Myometrial cell (primary cell): ENCODE measurements at places on chromosomes 7 and 10. TPM values are rescaled to one million over a fixed set of nuclear protein-coding genes. Genes with fewer than 3 reads are reported as not detected.

The HOXA7 gene
- total RNA-seq = 2.6 and 4.8 TPM in 2 replicates

The CCDC136 gene
- total RNA-seq = 3.7 and 6.6 TPM in 2 replicates

The FZD8 gene
- 1.8 and 2.0 TPM in 2 replicates for total RNA-seq

The ITPRID1 gene
- not detected in 2 replicates for total RNA-seq

The ANTXRL gene
- not detected in 2 replicates for total RNA-seq

The GAD2 gene
- not detected in 2 replicates for total RNA-seq

The EMX2 gene
- total RNA-seq = 3.2 and 4.6 TPM in 2 replicates

The SPOCK2 gene
- total RNA-seq = under 0.01 TPM in 1 of 2 replicates, not detected in the other

The PAOX gene
- total RNA-seq = 8.6 and 12.9 TPM in 2 replicates

The CHST15 gene
- 11.5 and 12.7 TPM in 2 replicates for total RNA-seq

The TRIM50 gene
- total RNA-seq = not detected in 2 replicates

The MYH16 gene
- total RNA-seq = not detected in 2 replicates

The CDH23 gene
- total RNA-seq = not detected in 2 replicates

The INMT gene
- total RNA-seq = 4.9 and 6.6 TPM in 2 replicates

The GLCCI1 gene
- total RNA-seq = 1.8 and 2.3 TPM in 2 replicates

The SUGCT gene
- 1.7 and 5.0 TPM in 2 replicates for total RNA-seq

The SPDYE8 gene
- not detected in 2 replicates for total RNA-seq

The PURB gene
- total RNA-seq = 6.3 and 7.4 TPM in 2 replicates

The PGAM2 gene
- not detected in 2 replicates for total RNA-seq

The PRTFDC1 gene
- total RNA-seq = 15.3 and 22.9 TPM in 2 replicates

The LIPJ gene
- total RNA-seq = under 0.01 TPM in 1 of 2 replicates, not detected in the other

The BUD31 gene
- 87.6 and 120 TPM in 2 replicates for total RNA-seq

The BAMBI gene
- not detected in 2 replicates for total RNA-seq

The EIF4H gene
- 399 and 445 TPM in 2 replicates for total RNA-seq

The CHAT gene
- total RNA-seq = not detected in 2 replicates

The TRIL gene
- under 0.01 TPM in 1 of 2 replicates, not detected in the other for total RNA-seq

The AKR1C3 gene
- total RNA-seq = 4.6 and 7.4 TPM in 2 replicates

The ATP5F1C gene
- total RNA-seq = 396 and 416 TPM in 2 replicates

The ASB4 gene
- not detected in 2 replicates for total RNA-seq

The C10orf90 gene
- not detected in 2 replicates for total RNA-seq

The ITGB8 gene
- 1.2 and 2.5 TPM in 2 replicates for total RNA-seq

The SOSTDC1 gene
- 0.29 TPM in 1 of 2 replicates, not detected in the other for total RNA-seq

The FLNC gene
- total RNA-seq = 263 and 274 TPM in 2 replicates

The FKBP9 gene
- 147 and 150 TPM in 2 replicates for total RNA-seq

The CEP55 gene
- total RNA-seq = 51.9 and 66.1 TPM in 2 replicates
